Spleen (tissue), 13 donors: ENCODE measurements at places on chromosomes 13 and 19. TPM values are rescaled to one million over a fixed set of nuclear protein-coding genes. Genes with fewer than 3 reads are reported as not detected.

- DNase-seq = peak; percentile 79
Measured at GRCh38 chr19:38728752-38729541, 15.3 kb downstream of the CAPN12 start.

Gene FKRP
- total RNA-seq = 22.9 TPM

- no peak for DNase-seq
Measured at GRCh38 chr13:43986421-43986981, 106.8 kb downstream of the LACC1 start.

DNA sequence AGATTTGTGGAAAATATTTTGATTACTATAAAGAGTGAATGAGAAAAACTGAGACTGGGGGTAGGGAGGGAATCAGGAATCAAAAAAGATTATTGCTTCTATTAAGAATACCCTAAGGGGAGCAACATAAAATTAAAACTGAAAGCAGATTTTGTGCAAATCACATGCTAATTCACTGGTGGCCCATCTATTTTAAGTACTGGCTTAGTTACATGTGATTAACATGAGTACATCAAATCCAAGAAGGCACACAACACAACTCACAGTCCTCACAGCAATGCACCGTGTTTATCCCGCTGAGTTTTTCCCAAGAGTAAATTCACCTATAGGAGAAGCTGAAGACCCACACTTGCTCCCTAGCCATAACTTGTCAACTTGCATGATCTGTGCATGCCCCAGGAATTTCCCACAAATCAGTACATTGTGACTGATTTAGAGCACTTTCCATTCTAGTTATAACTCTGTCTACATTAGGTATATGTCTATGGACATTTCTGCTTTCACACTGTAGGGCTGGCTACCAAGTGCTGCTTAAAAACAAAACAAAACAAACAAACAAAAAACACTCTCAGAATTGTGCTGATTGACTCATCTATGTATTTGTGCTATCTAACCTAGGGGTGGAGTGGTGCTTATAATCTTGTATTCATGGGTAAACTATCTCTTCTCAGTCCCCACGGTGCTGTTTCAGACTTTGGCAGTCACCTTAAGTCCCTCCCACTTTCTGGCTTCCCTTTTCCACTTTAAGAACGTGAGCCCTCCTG lies 24.3 kb downstream of the AMER2 start:
- no peak for DNase-seq

DNA sequence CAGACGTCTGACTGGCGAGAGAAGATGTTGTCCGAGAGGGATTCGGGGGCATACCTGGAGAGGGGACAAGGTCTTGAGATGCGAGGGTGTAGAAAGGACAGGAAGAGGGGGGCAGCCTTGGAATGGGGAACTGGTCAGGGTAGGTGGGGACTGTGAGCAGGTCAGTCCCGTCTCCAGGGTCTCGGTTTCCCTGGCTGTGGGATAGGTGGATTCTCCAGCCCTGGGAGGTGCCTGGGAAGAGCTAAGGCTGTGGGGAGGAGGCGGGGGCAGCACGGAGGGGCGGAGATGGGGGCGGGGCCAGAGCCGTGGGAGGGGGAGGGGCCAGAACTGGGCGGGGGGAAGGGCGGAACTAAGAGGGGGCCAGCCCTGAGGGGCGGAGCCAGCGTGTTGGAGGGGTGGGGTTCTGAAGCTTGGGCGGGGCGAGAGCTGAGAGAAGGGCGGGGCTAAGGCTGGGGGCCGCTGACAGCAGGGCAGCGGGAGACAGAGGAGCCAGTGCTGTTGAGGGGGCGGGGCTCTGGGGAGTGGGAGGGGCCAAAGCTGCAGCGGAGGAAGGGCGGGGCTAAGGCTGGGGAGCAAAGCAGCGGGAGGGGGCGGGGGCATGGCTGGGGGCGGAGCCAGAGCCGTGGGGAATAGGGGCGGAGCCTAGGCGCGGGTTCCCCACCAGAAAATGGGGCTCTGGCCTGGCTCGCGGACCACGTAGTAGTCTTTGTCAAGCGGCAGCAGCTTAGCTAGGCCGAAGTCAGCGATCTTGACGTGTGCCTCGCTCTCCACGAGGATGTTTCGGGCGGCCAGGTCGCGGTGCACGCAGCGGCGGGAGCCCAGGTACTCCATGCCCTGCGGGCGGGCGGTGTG lies 9.5 kb upstream of the INSL3 start:
- DNase-seq = no peak

GRCh38 chr19:35545001-35545854 lies at the start of gene TMEM147:
TMEM147 (plus strand) TSS chr19:35545626; CDS start chr19:35545740, 114 bp downstream.
- peak; percentile 97 for DNase-seq

GRCh38 chr19:3333020-3333583 lies 33.3 kb upstream of the NFIC start:
- no peak for DNase-seq

Gene HIF3A
- 57.2 TPM for total RNA-seq

GRCh38 chr19:46606019-46606418 lies 4.9 kb downstream of the CALM3 start:
- DNase-seq = peak; percentile 75

Gene ZFR2
- 0.13 TPM for total RNA-seq

- DNase-seq = no peak
Measured at GRCh38 chr13:100535426-100536135, 53.0 kb downstream of the GGACT start.

DNA sequence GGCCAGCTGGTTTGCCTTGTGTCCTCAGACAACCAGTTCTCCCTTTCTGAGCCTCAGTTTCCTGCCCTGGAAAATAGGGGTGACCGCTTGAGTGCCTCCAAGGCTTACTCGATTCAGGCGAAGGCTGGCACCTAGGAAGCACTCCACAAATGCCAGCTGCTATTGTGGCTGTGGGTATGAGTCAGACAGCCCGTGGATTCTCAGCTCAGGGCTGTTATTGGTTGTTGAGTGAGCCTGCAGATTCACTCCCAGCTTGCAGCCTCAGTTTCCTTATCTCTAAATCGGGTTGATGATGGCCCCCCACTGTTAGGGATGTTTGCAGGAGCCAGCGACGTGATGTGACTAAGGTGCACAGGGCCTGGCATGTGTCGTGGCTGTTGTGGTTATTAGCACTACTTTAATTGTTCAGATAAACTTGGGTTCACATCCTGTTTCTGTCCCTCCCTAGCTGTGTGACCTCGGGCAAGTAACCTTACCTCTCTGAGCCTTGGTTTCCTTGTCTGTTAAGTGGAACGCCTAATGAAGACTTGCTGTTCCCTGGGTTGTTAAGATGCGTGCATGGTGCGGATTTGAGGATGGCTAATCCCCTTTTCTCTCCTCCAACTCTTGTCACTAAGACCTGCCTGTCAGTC lies 2.4 kb downstream of the MARK4 start:
- DNase-seq = no peak

Gene ZNF560
- total RNA-seq = not detected
